ENCODE measurements at places on chromosomes 13 and 19.

DNA sequence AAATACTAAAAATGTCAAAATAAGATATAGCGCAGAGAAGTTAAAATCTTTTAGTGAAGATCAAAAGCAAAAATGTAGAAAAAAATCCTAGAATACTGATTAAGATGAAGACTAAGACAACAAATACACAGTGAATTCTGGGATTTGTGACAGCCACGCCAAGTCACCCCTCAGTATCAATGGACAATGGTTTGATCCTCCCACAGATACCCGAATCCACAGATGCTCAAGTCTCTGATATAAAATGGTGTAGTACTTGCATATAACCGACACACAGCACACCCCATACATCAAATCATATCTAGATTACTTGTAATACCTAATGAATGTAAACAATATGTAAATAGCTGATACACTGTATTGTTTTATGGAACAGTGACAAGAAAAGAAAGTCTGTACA lies 5.9 kb downstream of the MIPEP start:
- DNase-seq: no peak

- DNase-seq: no peak
Observed at GRCh38 chr13:85509512-85509911, 289.7 kb downstream of the SLITRK6 start.

DNA sequence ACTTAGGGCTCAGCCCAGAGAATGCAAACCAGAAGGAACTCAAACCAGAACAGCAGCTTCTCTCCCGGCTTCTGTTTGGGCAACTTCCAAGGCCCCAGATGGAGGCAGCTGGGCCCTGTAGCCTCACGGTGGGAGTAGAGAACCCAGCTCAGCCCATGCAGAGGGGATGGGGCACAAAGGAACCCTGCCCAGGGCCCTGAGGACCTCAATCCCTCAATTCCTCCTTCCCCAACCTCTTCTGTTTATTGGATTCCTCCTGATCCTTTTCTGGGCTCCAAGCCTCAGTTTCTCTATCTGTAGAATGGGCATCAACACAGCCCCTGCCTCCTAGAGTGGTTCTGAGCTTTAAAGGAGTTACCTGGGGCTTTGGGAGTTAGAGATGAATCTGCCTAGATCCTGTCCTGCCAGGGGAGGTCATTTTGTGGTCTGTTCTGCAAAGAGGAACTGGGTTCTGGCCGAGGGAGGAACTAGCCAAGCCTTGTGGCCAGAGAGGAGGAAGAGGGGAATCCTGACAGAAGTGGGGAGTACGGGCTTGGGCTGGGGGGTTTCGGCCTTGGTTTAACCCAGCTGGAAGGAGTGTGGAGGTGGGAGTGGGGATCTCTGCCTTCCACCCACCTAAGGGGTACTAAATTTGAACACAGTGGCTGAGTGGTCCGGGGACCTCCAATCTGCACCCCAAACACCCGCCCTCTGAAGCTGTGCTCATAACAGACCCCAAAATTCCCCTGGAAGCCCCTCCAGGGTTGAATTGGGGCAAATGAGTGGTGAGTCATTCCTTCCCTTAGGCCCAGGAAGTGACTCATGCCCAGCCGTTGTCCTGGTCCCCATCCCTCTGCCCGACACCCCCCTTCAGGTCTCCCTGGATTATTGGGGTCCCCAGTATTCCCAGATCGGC lies 2.7 kb downstream of the ADGRE5 start:
- peak; percentile 70 for DNase-seq

- peak; percentile 83 for DNase-seq
Observed at GRCh38 chr19:3178377-3178972, at the start of gene S1PR4. Gene S1PR4 (plus strand): TSS chr19:3178769. CDS start chr19:3178793, 24 bp downstream.

DNA sequence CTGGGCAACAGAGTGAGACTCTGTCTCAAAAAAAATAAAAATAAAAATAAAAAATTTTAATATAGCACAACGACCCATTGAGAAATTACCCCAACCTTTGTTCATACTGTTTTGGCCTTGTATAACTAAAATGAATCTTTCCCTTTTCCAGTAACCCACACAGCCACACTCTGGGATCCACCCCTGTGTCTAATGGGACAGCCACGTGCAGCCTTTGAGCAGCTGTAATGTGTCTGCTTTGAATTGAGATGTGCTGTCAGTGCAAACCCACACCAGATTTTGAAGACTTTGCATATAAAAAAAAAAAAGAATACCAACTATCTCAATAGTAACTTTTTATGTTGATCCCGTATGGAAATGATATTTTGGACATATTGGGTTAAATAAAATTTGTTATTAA lies 112.7 kb upstream of the UBL3 start:
- no peak for DNase-seq

DNA sequence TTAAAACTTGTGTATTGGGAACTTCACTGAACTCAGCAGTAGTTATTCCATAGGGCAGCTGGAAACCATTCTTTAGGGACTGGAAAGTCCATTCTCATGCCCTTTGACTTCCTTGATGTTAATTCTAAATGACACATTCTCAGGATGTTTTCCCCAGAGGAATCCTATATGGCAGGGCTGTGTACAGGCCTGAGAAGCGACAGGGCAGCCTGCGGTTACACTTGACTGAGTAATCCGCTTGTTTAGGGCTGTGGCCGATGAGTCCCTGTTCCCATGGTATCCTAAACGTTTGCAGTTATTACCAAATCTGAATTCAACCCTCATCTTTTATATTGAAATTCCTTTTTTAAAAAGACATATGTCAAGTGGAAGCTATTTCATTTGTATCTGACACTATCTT lies 83.5 kb downstream of the COL4A2 start:
- DNase-seq: no peak

- DNase-seq: no peak
Observed at GRCh38 chr19:28419312-28419711, 793.6 kb downstream of the UQCRFS1 start.

GRCh38 chr19:55703790-55704215 lies 28.8 kb downstream of the EPN1 start:
- DNase-seq: peak; percentile 47

GRCh38 chr19:3899531-3900294 lies 19.2 kb downstream of the ATCAY start:
- DNase-seq: no peak

GRCh38 chr13:71775966-71776365 lies 91.0 kb downstream of the DACH1 start:
- DNase-seq: no peak

DNA sequence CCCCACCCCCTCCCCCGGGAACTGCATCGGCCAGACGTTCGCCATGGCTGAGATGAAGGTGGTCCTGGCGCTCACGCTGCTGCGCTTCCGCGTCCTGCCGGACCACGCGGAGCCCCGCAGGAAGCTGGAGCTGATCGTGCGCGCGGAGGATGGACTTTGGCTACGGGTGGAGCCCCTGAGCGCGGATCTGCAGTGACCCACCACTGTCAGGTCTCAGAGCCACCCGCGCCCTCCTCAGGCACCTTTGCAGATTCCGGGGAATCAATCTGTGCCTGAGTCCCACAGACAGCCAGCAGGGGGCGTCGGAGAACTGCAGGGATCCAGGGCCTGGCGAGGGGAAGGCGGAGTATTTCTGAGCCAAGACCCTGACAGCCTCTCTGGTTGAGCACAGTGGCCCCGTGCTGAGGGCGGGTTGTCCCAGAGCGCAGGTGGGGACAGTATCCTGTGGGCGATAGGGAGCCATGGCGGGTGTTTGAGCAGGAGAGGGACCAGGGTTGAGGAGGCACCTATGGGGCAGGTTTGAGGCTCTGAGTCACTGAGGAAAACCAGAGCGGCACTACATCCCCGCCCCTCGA lies 30.4 kb upstream of the CYP4F8 start:
- peak; percentile 86 for DNase-seq

- no peak for DNase-seq
Observed at GRCh38 chr19:6079107-6079506, 31.2 kb downstream of the RFX2 start.

DNA sequence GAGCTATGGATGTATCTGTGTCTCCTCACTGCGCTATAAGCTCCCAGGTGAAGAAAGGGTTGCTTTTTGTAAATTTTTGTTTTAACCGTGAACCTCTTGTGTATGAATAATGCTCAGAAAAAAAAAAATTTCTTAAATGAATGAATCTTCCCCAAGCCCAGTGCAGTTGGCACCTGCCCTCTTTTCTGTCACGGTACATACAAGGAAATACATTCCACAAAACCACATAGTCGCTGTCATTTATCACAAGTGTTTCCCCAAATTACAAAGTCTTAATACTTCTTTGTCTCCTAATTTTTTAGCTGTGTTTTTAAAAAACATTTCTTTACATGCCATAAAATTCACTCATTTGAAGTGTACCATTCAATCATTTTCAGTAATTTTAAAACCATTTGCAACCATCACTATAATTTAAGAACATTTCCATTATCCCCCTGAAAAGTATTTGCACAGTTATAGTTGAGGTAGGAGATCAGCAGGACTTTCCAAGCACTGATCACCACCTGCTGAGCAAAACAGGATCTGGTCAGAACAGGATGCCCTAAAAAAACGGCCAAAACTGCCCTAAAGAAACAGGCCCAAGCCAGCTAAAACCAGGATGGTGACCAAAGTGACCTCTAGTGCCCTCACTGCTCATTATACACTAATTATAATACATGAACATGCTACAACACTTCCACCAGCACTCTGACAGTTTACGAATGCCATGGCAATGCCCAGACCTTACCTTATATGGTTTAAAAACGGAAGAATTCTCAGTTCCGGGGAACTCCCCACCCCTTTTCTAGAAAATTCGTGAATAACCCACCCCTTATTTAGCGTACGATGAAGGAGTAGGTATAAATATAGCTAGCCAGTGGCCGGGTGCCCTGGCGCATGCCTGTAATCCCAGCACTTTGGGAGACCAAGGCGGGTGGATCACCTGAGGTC lies 1.3 kb upstream of the TEX30 start:
- no peak for DNase-seq

GRCh38 chr13:95254339-95254738 lies 46.9 kb downstream of the ABCC4 start:
- DNase-seq: no peak

DNA sequence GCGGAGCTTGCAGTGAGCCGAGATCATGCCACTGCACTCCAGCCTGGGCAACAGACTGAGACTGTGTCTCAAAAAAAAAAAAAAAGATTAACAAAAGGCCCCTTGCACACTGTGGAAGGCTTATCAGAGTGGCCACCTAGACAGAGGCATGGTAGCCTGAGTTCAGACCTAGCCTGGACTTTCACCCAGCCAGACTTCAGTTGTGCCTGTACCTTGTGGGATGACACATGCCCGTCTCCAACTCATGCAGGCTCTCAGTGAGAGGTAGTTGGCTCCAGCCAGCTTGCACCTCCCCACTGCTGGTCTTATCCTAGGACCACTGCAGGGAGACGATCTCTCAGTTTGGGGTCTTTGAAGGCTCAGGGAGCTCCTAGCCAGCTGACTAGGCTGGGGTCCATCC lies 52.2 kb downstream of the GATAD2A start:
- DNase-seq: no peak

DNA sequence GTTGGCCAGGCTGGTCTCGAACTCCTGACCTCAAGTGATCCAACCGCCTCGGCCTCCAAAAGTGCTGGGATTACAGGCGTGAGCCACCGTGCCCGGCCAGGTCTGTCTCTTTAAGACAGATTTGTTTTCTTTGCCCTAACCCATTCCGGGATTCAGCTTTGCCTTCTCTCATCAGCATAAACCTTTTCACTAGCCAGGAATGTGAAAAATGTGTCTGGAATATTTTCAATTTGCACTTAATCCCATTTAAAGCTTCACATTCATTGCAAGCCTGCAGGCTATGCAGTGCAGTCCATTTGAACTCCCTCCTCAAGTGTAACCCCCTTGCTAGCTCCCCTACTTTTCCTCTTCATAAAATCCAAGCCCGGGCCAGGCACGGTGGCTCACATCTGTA lies 880 bp upstream of the TMEM160 start:
- DNase-seq: no peak

DNA sequence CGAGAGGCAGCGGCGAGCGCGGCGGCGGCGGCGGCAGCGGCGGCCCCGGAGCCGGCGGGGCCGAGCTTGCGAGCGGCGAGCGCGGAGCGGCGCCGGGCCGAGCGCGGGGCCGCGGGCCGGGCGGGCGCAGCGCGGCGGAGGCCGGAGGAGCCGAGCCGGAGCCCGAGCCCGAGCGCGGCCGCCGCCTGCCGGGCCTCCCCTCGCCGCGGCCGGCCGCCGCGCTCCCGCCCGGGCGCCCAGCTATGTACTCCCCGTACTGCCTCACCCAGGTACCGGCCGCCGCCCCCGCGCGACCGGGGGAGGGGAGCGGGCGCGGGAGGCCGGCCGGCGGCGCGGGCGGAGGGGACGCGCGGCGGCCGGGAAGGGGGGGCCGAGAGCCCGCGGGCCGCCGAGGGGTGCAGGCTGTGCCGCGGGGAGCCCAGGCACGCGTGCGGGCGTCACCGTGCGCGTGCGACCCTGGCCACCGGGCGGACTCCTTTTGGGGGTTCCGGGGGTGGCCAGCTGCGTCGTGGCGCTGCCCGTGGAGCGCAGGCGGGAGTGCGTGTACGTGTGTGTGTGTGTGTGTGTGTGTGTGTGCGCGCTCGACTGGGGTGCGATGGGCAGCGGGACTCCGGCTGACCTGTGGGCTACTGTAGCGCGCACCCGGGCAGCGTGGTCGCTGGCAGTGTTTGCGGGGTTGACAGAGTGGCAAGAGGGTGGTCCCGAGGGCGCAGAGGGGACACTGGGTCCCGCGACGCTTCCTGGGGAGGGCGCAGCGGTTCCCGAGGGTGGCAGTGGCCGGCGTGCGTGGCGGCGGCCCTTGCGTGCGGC lies 526 bp downstream of the NFIX start:
- DNase-seq: no peak

- no peak for DNase-seq
Observed at GRCh38 chr13:46327246-46327645, 59.8 kb downstream of the RUBCNL start.

GRCh38 chr19:29372921-29373797 lies 152.6 kb upstream of the VSTM2B start:
- DNase-seq: no peak

DNA sequence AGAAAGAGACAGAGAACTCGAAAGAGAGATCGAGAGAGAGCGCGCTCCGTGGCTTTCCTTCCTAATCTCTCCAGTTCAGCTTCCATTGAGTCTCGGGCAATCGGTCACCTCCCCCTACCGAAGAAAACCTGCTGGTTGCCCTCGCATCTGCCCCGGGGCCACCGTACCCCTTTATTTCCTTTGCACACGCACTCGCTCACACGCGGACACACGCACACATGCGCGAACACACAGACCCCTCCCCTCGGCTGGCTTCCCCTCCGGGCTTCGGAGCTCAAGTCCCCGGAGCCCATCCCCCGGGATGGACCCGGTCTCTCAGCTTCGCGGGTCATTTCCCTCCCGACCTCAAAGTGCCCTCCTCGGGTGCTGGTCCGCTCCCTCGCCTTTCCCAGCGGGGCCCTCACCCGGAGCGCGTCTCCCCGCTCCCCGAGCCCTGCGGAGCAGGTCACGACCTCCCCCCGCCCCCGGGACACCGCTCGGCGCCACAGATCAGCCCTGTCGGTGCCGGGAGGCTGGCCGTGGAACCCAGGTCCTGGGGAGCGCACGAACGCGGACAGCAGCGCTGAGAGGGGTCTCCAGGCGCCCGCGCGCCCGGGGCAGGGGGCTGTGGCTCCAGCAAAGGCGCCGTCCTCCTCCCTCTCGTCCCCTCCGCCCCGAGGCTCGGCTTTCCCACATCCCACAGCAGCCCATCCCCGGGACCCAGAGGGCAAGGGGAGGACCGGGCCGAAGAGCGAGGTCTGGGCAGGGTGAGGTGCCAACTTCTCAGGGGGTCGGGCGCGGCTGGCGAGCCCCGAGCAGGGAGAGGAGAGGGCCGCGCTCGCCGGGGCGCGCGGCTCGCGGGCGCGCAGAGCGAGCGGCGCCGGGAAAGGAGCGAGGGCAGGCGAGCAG lies 1.8 kb downstream of the DACH1 start:
- DNase-seq: no peak

Data from activated CD4-positive, alpha-beta T cell treated with anti-CD3 and anti-CD28 coated beads, Interleukin-2, Interleukin-4, amounts not matched to agents 100 ng/mL and 50 ng/mL, durations not matched to agents 16 hours and 8 hours (primary cell).